Stimulated activated CD8-positive, alpha-beta memory T cell treated with anti-CD3 and anti-CD28 coated beads, Interleukin-2, amount 100 ng/mL, for 48 hours (primary cell): ENCODE measurements at places on chromosomes 7 and 10.

- DNase-seq: no peak
These were observed 12.7 kb downstream of the SHH start for GRCh38 chr7:155799514-155799913.

DNA sequence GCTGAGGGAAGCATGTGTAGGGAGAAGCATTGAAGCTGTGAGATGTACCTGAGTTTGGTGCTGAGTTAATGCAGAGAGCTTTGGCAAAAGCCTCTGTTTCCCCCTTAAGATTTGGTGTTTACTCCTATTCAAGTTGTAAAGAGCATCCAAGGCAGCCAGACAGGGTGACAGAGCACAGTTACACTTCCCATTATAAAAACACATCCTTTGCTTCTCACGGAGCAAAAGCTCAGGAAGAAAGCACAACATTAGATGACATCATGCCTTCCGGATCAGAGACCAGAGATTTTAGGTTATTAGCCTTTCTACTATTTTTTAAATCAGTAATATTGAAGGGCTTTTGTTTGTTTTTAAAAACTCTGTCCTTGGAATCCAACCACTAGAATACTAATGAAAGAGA, 182.9 kb downstream of the DOCK4 start:
- DNase-seq: no peak

GRCh38 chr7:13897819-13898218, 91.6 kb downstream of the ETV1 start:
- DNase-seq: no peak

- DNase-seq: no peak
These were observed 157.0 kb downstream of the EMX2 start for GRCh38 chr10:117699436-117700075.

DNA sequence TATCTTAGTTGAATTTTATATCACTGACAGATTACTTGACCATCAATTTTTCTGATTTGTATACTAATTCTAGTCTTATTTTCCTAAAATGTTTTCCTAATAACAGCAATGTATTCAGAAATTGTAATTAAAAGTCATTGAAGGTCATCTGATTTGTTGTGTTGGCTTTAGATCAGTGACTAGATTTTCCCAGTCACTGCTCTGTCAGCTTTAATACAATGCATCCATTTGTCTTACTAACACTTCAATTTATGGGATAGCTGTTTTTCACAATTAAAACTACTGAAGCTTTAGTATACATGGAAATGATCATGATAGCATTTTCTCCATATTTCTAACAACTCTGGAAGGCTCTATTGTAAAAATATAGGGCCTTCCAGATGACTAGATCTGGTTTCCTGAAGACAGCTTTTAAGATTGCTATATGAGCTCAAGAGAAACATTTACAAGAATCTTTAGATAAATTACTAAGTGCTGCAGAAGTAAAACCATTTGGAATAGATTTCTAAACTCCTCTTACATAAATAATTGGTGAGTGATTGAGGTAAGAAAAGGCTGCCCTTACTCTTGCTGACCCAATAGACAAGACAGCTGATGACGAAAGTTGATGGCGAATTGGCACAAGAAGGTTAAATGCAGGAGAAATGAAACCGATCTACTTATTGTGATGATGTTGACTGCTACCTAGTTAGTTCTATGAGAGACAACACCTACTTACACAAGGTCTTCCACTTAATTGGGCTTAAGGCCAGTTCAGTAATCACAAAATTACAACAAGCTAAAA, 74.1 kb downstream of the LRRTM3 start:
- no peak for DNase-seq

GRCh38 chr10:102596506-102596971, 47.7 kb upstream of the TRIM8 start:
- DNase-seq: no peak

GRCh38 chr10:119728172-119728800, 2.4 kb downstream of the INPP5F start:
- no peak for DNase-seq

GRCh38 chr7:135584362-135585353, 26.9 kb downstream of the NUP205 start:
- DNase-seq: no peak

- no peak for DNase-seq
These were observed 15.8 kb downstream of the ANXA7 start for GRCh38 chr10:73398024-73398423.

DNA sequence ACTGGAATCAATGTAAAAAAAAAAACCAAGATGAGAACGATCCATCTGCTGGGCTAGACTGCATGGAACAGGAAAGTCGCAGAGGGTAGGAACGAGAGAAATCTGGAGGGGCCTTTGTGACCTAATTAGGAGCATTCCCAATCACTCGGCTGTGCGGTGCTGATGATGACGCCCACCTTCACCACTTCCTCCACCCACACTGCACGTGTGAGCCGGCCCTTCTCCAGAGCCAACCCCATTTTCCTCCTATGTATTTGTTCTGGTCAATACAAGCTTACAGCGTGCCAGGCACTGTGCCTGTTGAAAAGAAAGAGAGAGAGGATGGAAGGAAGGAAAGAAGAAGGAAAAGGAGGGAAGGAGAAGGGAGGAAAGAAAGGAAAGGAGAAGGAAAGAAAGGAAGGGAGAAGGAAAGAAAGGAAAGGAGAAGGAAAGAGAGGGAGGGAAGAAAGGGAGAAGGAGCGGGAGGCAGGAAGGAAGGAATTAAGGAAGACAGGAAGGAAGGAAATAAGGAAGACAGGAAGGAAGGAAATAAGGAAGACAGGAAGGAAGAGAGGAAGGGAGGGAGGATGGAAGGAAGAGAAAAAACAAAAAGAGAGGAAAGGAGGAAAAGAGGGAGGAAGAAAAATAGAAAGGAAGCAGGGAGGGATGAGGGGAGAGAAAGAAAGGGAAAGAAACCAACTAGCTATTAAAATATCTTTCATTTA, 35.5 kb upstream of the PTF1A start:
- DNase-seq: no peak

GRCh38 chr7:137987968-137988367, 13.9 kb downstream of the CREB3L2 start:
- DNase-seq: no peak

DNA sequence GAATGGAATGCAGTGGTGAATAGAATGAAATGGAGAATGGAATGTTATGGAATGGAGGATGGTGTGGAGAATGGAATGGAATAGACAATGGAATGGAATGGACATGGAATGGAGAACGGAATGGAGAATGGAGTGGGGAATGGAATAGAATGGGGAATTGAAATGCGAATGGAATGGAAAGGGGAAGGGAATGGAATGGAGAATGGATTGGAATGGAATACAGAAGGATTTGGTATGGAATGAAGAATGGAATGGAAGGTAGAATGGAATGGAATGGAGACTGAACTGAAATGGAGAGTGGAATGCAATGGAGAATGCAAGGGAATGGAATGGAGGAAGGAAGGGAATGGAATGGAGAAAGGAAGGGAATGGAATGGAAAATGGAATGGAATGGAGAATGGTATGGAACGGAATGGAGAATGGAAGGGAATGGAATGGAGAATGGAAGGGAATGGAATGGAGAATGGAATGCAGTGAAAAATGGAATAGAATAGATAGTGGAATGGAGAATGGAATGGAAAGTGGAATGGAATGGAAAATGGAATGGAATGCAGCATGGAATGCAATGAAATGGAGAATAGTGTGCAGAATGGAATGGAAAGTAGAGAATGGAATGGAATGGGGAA, 94.8 kb downstream of the NSUN6 start:
- DNase-seq: no peak

GRCh38 chr7:69032848-69033247, 565.4 kb upstream of the AUTS2 start:
- DNase-seq: no peak

DNA sequence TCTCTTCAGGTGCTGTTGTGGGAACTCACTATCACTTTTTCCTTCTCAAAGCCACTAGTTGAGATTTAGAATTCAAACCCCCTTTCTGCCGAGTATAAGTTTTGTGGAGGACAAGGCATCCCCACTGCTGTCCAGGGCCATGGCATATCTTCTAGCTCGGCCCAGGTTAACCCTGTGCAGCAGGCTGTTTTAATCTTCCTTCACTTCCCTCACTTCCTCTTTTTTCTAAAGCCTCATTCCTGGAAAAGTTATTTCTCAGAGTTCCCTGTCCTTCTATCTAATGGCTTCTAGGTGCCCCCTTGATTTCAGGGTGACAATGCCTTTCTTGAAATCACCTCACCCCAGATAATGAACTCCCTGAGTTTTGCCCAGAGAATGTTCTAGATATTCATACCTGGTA, 222.3 kb downstream of the SNX10 start:
- DNase-seq: no peak

- DNase-seq: no peak
These were observed 17.0 kb downstream of the XPNPEP1 start for GRCh38 chr10:109906316-109906715.

DNA sequence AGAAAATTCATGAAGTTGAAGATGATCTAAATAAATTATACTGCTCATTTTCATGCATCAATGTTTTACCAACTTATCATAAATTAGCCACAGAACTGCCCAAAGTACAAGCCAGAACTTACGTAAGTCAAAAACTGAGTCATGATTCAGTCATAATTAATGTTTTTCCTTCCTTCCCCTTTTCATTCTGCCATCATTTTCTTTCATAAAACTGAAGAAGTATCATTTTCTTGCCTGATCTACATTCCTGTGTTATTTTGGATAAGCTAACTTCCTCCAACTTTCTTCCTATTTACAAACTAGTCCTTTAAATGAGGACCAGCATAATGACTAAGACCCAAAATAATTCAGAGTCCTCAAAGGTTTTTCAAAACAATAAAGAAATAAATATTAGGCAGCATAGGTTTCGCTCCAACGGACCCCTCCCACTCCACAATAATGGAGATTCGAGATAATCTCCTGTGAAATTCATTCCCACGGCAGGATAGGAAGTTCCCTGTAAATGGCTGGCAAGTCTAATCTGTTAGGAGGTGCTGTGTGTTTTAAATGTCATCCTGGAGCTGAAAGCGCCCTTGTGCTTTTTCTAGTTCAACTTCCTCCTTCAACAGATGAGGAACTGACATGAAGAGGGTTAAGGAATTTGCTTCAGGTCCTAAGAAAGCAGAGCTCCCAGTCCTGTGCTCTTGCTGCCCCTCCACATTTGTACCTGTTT, 218.9 kb downstream of the DOCK4 start:
- DNase-seq: no peak

DNA sequence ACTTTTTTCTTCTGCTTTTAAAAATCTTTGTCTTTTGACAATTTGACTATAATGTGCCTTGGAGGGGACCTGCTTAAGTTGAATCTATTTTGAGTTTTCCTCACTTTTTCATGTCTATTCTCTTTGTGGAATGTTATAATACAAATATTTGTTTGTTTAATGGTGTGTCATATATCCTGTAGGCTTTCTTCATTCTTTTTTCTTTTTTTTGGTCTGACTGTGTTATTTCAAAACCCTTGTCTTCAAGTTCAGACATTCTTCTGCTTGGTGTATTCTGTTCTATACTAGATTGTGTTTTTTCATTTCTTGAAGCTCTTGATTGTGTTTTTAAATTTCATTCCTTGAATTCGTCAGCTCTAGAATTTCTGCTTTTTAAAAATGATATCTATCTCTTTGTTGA, 228.2 kb downstream of the STK31 start:
- no peak for DNase-seq

GRCh38 chr7:98661607-98662006, 44.5 kb downstream of the NPTX2 start:
- DNase-seq: no peak

DNA sequence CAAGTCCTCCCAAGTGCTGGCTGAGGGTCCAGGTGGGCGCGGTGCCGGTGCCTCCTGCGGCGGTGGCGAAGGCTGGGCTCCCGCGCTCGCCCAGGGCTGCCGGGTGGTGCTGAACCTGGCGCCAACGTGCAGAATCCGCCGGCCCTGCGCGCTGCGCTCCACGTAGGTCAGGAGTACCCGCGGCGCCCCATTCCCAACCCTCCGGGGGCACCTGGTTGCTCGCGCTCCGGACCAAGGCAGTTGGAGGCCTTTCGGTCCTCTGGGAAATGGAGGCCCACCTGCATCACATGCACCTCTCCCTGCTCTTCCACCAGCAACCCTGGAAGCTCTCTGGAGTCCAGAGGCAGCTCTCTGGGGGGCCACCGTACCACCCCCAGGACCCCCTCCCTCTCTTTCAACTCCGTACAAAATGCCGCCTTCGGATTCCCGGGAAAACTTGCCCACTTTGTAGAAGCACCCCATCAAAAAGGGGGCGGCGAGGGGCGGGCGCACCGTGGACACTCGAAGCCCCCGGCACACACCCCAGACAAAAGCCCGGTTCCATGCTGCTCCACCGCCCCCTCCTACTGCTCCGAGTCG, 745 bp downstream of the SLC16A9 start:
- DNase-seq: no peak

GRCh38 chr7:156014201-156014600, 201.9 kb upstream of the SHH start:
- DNase-seq: no peak

DNA sequence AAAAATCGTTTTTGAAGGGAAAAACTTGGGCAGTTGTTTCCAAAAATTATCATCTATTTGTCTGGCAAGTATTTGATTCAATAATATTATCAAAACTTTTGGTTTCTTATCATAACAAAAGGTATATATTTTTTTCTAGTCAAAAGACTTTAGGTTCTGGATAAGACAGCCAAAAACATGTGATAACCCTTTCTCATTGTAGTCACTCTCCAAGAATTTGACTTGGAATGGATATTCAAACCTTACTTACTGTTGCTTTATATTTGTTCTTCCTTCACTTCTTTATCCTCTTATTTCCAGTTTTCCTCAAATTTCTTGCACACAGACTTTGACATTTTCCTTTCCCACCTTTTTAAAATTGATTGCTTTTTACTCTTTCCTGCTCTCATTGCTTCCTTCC, 140.9 kb upstream of the FAM3C start:
- no peak for DNase-seq

DNA sequence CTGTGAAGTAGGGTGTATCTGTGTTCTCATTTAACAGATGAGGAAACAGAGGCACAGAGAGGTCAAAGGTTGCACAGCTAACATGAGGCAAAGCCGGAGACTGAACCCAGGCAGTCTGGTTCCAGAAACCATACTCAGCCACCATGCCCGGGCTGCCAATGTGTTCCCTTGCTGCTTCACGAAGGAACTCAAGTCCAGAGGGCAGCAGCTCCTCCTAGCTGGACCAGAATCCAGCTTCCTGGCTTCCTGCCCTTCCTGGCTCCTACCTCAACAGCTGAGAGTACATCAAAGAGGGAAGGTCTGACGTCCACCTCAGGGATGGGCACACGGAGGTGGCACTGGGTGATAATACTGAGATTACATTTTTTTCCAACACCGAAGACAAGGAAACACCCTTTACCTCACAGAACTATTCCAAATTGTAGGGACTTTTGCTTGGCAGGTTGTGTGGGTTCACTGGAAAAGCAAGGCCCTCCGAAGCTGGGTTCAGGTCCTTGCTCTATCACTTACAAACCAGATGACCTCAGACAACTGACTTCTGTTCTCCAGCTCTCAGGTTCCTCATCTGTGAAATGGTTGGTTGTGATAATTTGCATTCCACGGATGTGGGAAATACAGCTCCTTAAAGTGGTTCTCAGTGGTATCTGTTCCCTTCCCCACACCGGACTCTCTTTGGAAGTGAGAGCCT, 154.1 kb upstream of the ZMIZ1 start:
- no peak for DNase-seq
